Stimulated activated CD4-positive, alpha-beta T cell treated with anti-CD3 and anti-CD28 coated beads, Interleukin-4, amount 100 ng/mL, for 4 hours (primary cell): ENCODE measurements at places on chromosomes 7 and 10.

- DNase-seq = no peak
These were observed 13.0 kb downstream of the PALD1 start for GRCh38 chr10:70491614-70492013.

DNA sequence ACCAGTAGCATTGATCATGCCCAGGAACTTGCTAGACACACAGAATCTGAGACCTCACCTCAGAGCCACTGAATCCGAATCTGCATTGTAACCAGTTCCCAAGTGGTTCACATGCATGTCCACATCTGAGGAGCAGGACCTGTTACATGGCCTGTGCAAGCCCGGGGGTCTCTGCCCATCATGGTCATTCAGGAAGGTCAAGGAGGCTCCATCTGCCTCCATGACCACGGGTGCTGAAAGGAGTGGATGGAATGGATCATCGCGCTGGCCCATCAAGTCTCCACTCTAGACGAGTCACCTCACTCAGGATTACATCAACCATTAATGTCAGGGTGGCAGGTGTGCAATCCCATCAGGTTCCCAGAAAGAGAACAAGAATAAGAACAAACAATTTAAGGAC lies 85.8 kb upstream of the ADAM12 start:
- DNase-seq = no peak

- no peak for DNase-seq
These were observed 326.3 kb upstream of the DGKB start for GRCh38 chr7:15228831-15229230.

GRCh38 chr7:155879592-155879991 lies 67.3 kb upstream of the SHH start:
- DNase-seq = no peak

DNA sequence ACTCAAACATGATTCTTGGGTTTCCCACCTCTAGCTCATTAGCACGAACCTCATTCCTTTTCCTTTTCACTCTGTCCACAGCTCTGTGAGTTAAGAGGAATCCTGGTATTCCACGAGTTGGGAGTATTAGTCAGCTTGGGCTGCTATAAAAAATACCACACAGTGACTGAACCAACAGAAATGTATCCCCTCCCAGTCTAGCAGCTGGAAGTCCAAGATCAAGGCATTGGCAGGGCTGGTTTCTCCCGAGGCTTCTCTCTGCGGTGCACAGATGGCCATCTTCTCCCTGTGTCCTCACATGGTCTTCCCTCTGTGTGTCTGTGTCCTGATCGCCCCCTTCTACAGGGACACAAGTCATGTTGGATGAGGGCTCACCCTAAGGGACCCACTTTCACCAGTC lies 261.6 kb downstream of the TNS3 start:
- DNase-seq = no peak

- DNase-seq = no peak
These were observed 862 bp upstream of the SHH start for GRCh38 chr7:155813125-155813524.

DNA sequence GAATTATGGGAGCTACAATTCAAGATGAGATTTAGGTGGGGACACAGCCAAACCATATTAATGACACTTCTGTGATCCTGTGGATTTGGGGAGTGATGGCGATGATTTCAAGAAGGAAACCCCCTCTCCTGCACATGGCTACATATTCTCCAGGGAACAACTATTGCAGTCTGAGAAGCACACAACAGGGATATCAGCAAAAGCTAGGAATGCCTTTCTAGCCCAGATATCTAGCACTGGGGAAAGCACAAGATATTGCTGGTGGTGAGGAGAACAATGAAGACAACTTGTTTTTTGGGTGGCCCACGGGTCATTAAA lies 24.3 kb downstream of the EPDR1 start:
- DNase-seq = no peak

DNA sequence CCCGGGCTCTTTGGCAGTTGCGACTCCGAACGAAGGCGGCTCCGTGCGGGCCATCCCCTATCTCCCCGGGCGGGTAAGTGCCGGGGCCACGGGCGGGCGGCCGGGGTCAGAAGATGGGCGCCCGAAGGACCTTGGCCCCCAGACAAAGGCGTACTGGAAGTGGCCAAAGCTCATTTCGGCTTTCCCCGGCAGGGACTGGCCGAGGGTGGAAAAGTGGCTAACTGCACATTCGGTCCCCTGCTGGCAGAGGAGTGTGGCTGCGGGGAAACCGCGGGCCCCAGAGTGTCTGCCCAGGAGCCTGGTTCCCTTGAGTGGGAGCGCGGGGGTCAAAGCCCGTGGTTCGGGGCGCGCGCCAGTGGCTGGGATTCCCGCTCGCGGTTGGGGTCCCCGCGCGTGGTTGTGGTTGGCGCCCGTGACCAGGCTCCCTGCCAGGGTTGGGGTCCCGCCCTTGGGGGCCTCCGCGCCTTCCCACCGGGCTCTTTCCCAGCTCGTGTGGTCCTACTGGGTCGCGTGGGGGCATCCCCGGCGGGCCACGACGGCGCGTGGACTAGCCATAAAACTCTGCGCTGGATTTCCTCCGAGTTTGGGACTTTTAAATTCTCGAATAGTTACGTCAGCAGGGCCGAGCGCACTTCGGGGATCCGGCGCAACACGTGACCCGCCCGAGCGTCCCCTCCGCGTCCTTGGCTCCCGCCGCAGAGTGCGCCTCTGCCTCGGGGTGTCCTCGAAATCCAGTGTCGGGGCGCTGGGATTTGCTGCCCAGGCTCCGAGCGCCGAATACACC lies 124.4 kb downstream of the TACC2 start:
- DNase-seq = no peak

DNA sequence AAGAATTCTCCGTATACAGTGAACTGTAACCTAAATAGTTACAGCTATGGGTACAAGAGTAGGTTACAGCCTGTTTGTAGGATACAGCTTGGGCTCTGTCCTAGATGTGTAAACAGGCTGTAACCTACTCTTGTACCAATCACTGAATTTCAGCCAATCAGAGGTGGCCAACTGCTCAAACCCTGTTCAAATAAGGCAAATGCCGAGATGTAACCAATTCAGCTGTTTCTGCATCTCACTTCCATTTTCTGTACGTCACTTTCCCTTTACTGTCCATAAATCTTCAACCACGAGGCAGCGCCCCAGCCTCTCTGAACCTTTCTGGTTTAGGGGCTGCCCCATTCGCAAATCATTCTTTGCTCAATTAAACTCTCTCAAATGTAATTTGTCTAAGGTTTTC lies 8.3 kb upstream of the MMP21 start:
- DNase-seq = no peak

DNA sequence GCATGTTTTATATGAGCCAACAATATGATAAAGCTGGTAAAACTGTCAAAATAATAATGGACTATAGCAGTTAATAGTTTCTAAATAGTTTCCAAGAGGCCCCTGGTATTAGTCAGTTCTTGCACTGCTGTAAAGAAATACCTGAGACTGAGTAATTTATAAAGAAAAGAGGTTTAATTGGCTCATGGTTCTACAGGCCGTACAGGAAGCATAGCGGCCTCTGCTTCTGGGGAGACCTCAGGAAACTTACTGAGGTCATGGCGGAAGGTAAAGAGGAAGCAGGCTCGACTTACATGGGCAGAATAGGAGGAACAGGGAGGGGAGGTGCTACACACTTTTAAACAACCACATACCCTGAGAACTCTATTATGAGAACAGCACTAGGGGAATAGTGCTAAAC lies 104.6 kb downstream of the PPP1R9A start:
- DNase-seq = no peak

GRCh38 chr10:69179089-69179742 lies 818 bp upstream of the SUPV3L1 start:
- DNase-seq = peak; percentile 10

- no peak for DNase-seq
These were observed 86.6 kb downstream of the STRA8 start for GRCh38 chr7:135320268-135320667.

DNA sequence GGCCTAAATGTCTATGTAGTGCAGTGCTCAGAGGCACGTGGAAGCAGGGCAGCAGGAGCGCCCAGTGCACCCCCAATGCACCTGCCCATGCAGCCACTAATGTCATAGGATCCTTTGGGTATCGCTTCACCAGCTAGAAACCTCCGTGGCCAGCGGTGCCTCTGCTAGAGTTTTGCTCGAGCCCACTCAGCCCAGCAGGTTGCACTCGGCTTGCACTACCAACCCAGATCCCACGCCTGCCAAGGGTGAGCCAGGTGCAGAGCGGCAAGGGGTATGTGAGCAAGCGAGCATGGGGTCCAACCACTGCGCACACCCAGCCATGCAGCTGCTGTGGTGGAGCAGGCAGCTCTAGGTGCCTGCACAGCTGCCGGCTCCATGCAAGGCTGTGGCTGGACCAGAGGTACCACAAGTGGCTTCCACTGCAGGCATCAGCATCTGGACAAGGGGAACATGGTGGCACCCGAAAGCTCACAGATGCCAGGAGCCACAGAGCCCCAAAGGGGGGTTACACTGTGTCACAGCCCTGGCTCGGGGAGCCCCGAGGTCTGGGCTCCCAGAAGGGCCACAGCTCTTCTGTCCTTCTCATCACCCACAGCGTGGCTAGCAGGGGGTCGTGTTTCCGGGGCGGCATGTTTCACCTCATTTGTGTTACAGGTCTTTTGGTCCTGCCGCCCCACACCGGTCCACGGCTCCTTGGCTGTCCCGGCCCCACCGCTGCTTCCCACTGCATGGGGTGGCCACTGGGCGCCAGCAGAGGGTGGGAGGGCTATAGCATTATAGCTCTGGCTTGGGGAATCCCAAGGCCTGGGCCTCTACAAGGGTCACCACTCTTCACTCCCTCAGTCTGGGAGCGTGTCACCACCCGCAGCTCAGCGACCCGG lies 2.3 kb upstream of the NCAPG2 start:
- no peak for DNase-seq

- DNase-seq = no peak
These were observed 300.0 kb upstream of the C7orf33 start for GRCh38 chr7:148290538-148290937.

DNA sequence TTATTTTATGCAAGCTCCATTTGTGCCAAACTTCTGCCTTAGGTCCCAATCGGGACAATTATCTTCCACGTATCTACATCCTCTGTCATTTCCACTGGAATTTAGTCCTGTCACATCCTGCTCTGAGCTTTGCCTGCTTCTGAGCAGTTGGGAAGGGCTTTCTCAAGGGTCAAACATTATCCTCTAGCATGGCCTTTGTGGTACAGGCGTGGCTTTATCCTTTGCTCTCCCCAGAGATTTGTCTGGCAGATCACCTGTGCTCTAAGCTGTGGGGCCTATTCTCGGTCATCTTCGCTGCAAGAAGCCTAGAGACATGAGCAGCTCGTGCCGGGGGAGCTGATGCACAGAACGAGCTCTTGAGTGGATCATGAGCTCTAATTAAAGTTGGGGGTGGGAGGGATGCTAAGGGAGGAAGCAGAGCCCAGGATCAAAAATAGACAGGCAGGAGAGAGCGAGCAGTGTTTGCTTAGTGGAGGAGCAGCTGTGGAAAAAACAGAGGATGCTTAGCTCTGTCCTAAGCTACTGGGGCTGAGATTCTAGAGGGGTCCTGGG lies 19.8 kb upstream of the TMEM273 start:
- DNase-seq = no peak

DNA sequence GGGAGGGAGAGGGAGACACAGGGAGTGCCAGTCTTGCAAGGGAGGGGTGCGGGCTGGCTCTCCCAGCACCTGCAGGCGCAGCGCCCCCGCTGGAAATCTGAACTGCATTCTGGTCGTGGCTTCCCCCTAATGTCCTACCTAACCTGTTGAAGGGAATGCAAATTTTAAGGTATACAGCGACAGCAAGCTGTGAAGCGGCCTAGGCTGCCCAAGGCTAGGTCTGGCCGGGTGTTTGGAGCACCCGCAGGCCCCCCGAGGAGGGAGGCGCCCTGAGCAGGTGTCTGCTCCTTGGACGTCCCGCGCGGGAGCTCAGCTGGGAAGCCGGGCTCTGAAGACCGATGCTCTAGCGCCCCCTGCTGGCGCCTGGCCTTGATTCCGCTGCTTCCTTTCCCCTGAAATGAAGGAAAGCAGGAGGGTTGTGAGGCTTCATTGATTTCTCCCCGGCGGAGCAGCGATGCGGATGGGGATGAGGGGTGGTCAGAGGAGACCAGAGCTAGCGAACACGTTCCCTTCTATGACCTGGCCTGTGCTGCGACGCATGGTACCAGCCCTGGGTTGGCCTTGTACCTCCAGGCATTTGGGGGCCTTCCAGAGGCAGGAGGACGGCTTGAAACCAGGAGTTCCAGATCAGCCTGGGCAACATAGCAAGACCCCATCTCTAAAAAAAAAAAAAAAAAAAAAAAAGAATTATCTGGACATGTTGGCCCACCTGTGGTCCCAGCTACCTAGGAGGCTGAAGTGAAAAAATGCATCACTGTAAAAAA lies 601.3 kb downstream of the GALNT17 start:
- DNase-seq = peak; percentile 60

- no peak for DNase-seq
These were observed 34.2 kb downstream of the MTURN start for GRCh38 chr7:30168835-30169573.

DNA sequence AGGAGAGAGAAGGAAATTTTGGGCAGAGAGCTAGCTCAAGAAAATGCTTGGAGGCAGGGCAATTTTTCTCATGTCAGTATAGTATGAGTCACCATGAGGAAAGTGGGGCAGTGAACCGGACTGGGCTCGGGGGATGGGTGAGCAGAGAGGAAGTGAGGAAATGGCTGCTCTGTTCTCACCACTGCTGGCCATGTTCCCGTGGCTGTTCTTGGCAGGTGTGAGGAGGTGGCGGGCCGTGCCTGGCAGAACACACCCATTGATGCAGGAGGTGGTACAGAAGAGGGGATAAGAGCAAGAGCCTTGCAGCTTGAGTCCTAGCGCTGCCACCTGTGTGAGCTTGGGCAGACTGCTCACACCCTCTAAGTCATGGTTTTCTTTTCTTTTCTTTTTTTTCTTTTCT lies 304.4 kb upstream of the LYZL1 start:
- no peak for DNase-seq

DNA sequence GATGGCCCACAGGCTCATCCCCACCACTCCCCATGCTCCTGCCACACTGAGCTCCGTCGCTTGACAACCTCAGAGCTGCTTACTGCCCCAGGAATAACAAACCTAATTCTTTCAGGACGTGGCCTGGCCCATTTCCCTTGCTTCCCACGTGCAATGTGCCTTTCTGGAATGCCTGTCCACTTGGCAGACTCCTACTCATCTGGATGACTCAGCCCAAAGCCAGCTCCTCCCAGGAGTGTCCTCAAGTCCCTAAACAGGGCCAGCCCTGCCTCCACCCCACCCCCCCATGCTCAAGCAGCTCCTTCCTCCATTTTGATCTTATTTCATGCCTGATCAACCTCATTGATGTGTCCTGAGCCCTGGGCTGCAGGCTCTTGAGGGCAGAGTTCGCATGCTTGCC lies 164.9 kb upstream of the RNF32 start:
- DNase-seq = no peak

DNA sequence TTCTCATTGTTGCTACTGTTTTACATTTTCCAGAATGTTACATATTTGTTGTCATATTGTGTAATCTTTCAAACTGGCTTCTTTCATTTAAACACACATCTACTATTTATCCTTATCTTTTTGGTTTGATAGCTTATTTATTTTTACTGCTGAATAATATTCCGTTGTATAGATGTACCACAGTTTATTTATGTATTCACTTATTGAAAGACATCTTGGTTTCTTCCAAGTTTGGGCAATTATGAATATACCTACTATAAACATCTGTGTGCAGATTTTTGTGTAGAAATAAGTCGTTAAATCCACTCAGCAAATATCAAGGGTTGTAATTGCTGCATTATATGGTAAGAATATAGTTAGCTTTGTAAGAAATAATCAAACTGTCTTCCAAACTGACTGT lies 669.2 kb downstream of the TNS3 start:
- no peak for DNase-seq

GRCh38 chr7:82926477-82926876 lies 236.2 kb downstream of the PCLO start:
- no peak for DNase-seq
